ENCODE measurements at places on chromosomes 5 and 9.

GRCh38 chr5:90530736-90531487, 1.5 kb upstream of the LYSMD3 start:
- no peak for DNase-seq

- DNase-seq = peak; percentile 69
Measured at GRCh38 chr9:83583151-83584014, 39.6 kb upstream of the IDNK start.

- DNase-seq = no peak
Measured at GRCh38 chr9:135000647-135001245, 83.0 kb upstream of the FCN1 start.

DNA sequence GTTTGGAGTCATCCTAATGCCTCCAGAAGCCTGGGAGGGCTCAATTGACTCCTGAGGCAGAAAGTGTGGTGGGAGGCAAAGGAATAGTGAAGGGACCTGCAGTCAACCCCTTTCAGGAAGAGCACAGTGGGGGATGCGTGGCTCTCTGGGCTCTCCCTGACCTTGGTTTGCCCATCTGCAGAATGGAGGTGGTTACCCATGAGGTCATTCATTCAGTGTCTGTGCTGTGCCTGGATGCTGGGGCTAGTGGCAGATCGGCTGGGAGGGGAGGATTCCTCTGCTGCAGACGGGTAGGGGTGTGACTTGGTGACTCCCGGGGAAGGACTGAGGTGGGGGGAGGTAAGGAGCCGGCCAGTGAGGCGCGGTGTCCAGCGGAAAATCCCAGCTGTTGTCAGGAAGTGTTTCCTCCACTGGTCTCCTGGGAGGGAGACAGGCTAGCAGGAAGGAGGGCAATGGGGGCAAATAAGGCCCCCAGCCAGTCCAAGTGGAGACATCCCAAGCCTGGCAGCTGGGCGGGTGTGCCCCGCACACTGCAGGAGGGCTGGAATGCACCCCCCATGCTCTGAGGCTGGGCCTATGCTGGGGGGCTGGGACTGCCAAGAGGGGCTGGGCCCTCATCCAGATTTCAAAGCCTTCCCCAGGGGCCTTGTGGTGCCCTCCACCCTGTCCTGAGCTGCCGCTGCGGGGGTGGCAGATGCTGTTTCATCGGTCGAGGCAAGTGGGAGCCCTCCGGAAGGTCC, 10.9 kb downstream of the CXXC5 start:
- peak; percentile 75 for DNase-seq

GRCh38 chr5:2867373-2867933, 116.0 kb upstream of the IRX2 start:
- no peak for DNase-seq

DNA sequence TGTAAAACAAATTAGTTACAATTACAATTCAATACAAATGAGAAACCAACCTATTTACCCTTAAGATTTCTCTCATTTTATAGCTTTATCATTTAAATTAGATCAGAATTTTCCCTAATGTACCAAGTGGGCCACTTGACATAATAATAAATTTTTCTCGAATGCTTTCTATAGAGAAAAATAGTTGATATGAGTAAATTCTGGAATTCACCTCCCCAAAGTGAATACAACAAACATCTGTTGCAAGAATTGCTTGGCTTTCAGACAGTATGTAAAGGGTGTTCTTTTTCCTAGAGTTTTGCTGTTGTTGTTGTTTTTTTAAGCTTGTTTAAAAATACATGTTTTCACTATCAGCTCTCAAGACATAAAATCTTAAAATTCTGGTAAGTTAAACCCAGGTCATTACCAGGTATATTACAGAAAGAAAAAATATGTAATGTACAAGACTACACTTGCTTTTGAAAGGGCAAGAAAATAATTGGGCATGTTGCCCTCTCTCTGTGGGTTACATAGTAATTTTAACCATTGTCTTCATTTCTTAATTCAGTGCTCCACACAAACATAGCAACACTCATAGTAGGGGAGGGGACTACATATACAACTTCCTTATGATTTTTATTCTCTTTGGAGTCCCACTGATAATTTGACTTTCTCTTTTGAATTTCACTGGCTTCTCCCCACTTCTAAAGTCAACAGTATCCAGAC, 200.6 kb downstream of the ARL15 start:
- DNase-seq = no peak

GRCh38 chr5:56175488-56175887, 57.6 kb downstream of the ANKRD55 start:
- no peak for DNase-seq

DNA sequence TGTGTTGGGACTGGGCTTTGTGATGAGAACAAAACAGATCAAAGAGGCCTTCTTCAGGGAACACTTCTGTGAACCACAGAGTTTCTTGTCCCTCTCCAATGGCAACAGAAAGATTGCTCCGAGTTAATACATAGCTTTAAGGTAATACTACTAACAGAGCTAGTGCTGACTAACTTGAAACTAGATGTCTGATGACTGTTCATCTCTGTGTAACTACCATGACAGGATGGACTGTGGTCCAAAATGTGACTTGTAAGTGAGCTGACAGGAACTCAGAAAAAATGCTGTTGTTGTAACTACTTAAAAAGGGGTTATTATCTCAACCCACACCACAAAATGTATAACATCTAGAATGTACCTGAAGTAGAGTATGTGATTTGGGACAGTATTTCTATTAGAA, 630.2 kb upstream of the DMAC1 start:
- DNase-seq = no peak

DNA sequence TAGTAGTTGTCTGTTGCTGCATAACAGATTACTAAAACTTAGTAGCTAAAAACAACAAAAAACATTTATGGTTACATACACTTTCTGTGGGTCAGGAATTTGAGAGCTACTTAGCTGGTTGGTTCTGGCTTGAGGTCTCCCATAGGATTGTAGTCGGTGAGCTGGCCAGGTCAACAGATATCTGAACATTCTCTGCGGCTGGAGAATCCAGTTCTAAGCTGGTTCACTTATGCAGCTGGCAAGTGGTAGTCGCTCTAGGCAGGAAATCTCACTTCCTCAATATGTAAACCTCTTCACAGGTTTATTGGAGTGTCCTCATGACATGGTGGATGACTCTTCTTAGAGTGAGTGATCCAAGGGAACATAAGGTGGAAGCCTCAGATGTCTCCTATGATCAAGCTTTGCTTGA, 65.7 kb upstream of the TNFAIP8 start:
- DNase-seq = no peak

DNA sequence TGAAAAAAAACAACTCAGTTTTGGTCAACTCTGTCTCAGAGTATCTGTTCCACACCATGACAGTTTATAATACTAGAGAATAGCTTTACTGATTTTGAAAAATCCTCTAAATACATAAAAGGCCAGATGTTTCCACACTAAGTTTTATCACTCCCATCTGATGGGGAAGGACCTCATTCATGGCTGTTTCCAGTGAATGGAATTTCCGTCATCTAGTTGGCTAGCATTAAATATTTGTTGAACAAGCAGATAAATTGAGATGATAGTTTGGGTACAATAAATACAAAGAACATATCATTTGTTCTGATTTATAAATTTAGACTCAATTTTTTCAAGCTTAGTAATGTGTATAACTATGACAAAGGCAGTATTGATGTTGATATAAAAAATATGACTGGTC, 408.5 kb downstream of the PTPRD start:
- no peak for DNase-seq

- DNase-seq = no peak
Measured at GRCh38 chr5:96220610-96221390, 212.2 kb downstream of the PCSK1 start.

GRCh38 chr9:114156657-114157421, 1.5 kb downstream of the COL27A1 start:
- peak; percentile 75 for DNase-seq

DNA sequence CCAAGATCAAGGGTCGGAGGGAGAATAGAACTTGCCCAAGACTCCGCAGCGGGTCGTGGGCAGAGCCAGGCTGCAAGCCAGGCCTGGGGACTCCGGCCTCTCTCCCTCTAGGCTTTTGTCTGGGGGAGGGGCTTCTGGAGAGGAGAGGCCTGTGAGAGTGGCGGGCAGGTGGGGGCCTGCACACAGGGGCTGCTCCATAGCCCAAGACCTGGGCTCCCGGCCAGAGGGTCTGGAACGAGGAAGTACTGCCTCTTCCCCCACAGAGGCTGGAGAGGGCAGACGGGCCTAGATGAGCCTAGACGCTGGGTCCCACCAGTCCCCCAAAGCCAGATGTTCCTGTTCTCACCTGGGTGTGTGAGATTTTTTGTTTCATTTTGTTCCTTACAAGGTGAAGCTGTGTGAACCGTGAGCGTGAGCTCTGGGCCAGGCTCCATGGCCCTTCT, 5.2 kb upstream of the ST6GALNAC6 start:
- peak; percentile 74 for DNase-seq

- DNase-seq = no peak
Measured at GRCh38 chr5:91176288-91177016, 206.7 kb downstream of the ARRDC3 start.

DNA sequence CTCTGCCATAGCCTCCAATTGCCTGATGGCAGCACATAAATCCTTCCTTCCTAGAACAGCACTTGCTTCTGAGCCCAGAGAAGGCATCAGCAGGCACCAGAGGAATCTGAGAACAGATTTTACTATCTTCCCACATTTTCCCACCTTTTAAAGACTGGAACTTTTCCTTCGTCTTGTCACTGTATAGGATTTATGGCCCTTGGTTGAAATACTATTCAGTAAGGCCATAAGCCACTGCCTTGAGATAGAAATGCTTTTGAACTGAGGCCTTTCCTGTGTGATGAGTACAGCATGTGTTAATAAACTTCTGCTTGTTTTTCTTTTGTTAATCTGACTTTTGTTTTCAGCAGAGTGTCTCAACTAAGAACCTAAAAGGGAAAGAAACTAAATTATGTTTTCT, 84.3 kb downstream of the MRPS27 start:
- DNase-seq = no peak

- no peak for DNase-seq
Measured at GRCh38 chr9:124688238-124688904, 82.7 kb downstream of the NR6A1 start.

DNA sequence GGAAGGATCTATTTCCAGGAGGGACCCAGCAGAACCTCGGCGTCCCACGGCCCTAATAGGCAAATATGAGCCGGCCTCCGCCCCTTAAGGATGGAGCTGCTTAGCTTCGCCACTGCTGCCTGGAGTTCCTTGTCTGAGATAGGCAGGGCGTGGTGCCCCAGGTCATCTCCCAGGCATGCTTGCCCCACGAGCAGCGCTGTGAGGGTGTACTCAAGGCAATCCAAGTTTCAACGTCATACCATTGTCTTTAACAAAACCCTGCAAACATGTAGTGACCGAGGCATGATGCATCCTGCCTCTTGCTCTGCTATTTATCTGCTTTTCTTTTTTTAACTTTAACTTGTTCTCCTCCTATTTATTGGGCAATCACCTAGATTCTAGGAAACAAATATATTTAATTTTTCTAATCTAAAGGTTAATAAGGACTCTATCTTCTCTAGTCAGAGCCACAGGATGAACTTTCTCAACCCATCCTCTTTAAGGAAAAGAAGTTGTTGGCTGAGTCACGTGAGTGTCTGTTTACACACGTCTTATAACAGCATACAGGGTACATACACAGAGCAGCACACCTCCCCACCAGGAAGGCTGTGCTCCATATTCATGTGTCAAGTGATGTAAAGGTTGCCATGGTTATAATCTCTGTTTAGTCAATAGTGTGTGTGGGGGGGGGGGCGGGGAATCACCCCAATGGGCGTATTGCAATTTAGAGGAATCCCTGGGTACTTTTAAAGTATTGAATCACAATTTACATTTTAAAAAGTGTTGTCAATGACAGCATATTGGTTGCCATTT, 27.3 kb upstream of the ZSWIM6 start:
- no peak for DNase-seq

GRCh38 chr9:95441081-95441480, 75.7 kb downstream of the PTCH1 start:
- DNase-seq = no peak

DNA sequence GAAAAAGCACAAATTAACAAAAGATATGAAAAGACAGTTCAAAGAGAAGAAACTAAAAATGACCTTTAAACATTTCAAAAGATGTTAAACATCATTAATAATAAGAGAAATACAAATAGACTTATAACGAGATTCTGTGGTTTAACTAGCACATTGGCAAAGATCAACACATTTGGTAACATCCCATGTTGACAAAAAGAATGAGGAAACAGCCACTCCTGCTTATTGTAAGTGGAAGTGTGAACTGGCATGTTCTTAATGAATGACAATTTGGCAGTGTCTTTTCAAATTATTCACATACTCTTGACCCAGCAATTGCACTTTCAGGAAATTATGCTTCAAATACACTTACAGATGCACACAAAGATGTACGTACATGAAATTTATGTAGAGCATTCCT, 176.3 kb downstream of the TLE1 start:
- DNase-seq = no peak

GRCh38 chr9:125758986-125759763, 12.0 kb downstream of the PBX3 start:
- DNase-seq = no peak

DNA sequence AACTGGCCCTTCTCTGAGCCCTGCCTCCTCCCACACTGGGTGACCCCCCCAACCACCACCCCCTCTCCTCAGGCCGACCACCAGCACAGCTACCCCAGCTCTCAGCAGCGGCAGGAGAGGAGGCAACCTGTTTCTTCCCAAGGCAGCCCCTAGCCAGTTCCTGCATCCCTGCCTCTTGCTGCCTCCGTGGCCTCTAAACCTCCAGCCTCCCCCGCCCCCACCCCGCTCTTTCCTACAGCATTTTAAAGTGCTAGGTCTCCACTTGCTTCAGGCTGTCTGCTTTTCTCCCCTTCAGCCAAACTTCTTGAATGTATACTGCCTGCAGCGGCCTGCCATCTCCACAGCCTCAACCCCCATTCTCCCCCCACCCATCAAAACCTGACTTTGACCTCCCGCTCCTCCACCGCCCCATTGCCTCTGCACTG, 135.6 kb downstream of the DAB2IP start:
- no peak for DNase-seq

DNA sequence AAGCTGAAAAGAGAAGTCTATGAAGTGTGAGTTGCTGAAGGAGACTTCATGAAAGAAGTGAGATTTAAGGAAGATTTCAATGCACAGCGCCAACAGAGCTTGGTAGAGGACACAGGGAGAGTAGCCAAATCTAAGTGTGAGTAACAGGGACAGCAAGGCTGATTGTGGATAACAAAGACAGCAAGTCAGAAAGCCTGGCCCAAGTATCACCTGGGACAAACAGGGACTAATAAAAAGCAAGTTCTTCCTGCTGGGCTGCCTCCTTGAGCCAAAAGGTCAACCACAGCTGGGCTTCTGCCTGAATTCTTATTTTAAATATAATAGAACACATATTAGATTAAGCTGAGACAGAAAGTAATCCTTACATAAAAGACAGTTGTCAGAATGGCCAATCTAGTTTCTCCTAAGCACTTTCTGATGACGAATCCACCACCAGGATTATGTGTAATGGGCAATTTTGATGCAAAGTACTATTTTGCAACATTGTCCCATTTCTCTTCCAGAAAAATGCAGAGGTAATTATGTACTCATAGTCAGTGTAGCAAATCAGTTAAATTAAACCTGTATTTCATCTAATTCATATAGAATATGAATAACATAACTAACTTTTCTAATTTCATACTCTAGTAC, 73.8 kb downstream of the MAPKAP1 start:
- DNase-seq = no peak

- DNase-seq = peak; percentile 32
Measured at GRCh38 chr5:9284781-9285307, 261.0 kb downstream of the SEMA5A start.
